Activated CD4-positive, alpha-beta T cell treated with anti-CD3 and anti-CD28 coated beads for 36 hours (primary cell): ENCODE measurements at places on chromosomes 2 and 18.

- peak; percentile 38 for DNase-seq
Measured at GRCh38 chr2:229910832-229911412, 10.9 kb downstream of the TRIP12 start.

GRCh38 chr18:59822612-59823550 is 76.9 kb upstream of the PMAIP1 start:
- no peak for DNase-seq

GRCh38 chr2:54024576-54024975 is 53.8 kb upstream of the PSME4 start:
- DNase-seq, result no peak

DNA sequence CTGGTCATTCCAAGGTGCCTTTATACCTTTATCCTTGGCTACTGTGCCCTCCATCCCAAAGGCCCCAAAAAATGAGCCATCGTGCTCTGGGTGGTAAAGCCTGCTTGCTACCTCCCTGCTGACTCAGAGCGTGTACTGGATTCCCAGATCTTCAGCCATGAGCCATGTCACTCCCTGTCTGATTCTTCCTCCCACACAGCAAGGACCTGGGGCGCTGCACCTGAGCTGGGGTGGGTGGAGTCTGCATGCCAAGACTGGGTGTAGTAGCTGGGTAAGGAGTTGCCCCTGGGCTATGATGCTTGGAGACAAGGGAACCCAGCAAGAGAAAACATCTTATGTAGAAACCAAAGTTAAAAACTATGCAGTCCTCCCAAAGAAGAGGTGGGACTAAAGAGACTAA is 37.2 kb upstream of the APCDD1 start:
- no peak for DNase-seq

GRCh38 chr18:23664674-23665073 is 2.0 kb upstream of the ANKRD29 start:
- no peak for DNase-seq

GRCh38 chr2:227296671-227297405 is 28.2 kb upstream of the MFF start:
- no peak for DNase-seq

- DNase-seq, result no peak
Measured at GRCh38 chr2:180015951-180016709, 9.0 kb upstream of the CWC22 start.

DNA sequence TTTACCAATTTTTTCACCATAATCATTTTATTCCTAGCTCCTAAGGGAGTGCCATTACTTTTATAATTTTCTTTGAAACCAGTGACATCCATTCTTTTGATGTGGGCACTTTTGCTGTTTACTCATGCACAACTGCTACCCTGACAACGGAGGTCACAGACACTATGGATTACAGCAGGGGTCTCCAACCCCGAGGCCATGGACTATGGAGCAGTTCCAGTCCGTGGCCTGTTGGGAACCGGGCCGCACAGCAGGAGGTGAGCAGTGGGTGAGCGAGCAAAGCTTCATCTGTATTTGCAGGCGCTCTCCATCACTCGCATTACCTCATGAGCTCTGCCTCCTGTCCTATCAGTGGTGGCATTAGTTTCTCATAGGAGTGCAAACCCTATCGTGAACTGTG is 34.6 kb downstream of the PRPF40A start:
- no peak for DNase-seq

DNA sequence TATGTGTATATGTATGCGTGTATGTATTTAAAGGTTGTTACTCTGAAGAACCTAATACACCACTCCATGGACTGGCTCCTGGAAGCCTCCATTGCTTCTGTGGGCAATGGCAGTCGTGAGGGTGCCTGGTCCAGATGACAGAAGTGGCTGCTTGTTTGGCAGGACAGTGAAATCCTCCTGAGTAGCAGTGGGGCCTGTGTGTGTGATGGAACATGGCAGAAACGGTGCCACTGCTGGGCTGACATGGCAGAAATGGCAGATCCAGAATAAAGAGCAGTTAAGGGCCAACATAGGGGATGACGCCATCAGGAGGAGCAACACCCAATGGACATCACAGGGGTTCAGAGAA is 6.1 kb upstream of the CPLX4 start:
- no peak for DNase-seq

DNA sequence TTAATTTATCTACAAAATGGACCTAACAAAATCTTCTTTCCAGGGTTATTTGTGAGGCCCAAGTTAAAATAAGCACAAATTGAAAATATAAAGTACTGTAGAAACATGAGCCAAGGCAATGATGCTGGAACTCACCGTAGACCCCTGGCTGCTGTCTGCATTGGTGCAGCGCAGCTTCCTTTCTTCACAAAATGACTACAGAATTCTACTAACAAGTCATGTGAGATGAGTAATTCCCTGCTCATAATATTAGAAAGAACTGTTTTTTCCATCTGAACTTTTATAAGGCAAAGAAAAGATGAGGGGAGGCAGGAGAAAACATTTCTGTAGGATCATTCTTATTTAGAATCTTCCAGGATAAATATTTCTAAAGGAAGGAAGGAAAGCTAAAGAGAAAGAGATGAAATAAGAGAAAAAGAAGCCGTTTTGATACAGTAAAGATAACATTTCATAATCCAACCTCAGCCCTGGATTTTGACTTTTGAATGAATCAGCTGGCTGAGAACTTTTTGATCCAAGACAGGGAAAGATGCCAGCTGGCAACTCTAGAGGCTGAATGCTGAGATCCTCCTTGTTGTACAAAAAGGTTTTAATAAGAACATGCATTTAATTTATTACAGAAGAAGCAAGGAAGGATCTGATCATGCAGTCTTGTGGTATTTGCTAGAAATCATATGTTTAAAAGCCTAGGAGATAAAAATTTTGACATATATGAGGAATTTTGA is 183.9 kb upstream of the KLHL14 start:
- no peak for DNase-seq

- no peak for DNase-seq
Measured at GRCh38 chr2:64371727-64372126, 82.2 kb upstream of the LGALSL start.

DNA sequence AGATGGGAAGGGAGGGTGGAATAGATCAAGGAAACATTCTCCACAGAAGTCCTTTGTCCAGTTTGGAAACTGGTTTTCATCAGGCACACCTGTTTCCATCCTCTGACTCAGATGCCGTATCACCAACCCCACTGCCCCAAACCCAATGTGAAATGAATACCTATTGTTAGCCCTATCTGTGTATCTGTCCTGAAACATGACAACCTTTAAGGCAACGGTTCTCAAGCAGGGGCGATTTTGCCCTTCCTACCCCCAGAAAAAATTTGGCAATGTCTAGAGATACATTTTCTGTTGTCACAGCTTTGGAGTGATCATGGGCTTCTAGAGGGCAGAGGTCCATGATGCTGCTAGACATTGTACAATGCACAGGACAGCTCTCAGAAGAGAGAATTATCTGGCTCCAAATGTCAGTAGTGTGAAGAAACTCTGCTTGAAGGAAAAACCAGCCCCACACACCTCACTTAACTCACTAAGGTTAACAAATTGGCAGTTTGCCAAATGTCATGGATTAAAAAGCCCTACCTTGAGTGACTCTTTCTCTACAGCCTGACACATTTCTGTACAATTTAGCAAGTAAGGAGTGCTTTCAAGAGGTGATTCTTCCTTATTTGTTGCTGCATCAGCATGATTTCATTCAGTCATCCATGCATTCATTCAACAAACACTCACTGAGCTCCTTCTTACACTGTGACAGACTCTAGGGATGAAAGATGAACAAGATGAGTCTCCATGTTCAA is 3.4 kb downstream of the SCTR start:
- DNase-seq, result no peak

DNA sequence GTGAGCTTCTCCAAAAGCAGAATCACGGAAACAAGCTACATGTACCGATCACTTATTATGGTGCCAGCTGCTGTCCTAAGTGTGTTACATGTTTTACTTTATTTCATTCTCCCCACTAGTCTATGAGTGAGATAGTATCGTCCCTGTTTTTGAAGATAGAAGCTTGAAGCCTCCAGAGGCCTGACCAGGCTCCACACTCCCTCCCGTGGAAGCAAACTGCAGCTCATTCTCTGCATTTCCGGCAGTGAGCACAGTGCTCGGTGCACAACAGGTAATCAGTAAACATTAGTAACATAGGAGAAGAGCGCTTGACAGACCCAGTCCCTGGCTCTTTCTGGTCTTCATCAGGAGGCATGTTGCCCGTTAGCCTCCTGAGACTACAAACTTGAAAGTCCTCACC is 72.9 kb downstream of the ZBTB7C start:
- DNase-seq, result no peak

DNA sequence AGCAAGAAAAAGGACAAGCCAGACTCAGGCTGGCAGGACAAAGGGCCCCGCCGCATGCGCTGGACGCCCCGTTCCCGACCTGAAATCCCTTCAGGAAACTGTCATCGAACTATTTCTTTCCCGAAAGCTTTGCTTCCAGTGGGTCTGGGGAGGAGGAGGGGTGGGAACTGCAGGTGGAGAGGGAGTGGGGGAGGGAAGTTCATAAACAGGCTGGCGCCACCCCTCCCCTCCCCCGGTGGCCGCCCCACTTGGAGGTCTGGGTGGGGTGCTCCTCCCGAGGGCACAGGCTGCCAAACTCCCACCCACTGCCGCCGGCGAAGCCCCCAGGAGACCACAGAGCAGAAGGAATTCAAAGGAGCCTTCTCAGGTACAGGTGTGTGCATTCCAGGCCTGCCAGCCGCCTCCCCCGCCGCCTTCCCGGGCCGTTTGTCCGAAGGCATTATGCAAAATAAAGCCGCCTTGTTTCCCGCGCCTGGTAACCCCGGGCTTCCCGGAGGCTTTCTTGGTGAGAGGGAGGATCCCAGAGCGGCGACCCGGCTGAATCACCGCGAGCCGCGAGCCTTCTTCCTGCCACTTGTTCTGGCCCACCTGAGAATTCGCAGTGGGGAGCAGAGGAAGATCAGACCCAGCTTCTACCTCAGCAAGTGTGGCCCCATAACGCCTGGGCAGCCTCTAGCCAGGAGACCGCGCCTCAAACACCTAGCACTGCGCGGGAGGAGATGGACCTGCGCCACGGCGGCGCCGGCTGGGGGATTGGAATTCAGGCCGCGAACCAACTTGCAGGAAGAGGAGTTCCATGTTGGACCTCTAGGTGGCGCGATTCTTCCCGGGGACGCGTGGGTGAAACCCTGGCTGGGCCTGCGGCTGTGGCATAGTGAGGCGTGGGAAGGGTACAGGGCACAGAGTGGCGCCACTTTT is 101.9 kb downstream of the FOXI3 start:
- peak; percentile 85 for DNase-seq

DNA sequence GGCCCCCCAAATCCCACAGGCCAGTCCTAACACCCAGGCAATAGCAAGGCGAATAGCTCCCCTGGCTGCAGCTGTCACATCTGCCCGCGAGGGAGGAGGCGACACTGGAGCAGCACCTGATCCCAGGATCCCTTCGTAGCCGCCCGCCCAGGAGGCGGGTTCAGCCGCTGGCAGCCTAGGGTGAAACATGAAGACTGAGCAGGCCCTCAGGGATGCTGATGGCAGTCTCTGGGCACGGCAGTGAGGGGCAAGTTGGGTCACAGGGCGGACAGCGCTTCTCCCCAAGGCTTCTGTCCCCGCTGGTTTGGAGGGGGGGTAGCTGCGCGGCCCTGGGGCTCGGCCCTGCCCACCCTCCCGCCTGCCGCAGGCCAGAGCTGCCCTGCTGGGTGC is 1.9 kb downstream of the DNMT3A start:
- peak; percentile 46 for DNase-seq

- peak; percentile 86 for DNase-seq
Measured at GRCh38 chr2:105545730-105546627, 147.1 kb upstream of the FHL2 start.

DNA sequence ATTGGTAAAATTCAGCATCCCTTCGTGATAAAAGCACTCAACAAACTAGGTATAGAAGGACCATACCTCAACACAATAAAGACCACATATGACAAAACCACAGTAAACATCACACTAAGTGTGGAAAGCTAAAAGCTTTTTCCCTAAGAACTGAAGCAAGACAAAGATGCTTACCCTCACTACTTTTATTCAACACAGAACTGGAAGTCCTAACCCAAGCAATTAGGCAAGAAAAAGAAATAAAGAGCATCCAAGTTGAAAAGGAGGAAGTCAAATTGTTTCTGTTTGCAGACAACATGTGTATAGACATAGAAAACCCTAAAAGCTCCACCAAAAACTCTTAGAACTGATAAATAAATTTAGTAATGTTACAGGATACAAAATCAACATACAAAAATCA is 271.7 kb downstream of the RBM43 start:
- DNase-seq, result no peak

DNA sequence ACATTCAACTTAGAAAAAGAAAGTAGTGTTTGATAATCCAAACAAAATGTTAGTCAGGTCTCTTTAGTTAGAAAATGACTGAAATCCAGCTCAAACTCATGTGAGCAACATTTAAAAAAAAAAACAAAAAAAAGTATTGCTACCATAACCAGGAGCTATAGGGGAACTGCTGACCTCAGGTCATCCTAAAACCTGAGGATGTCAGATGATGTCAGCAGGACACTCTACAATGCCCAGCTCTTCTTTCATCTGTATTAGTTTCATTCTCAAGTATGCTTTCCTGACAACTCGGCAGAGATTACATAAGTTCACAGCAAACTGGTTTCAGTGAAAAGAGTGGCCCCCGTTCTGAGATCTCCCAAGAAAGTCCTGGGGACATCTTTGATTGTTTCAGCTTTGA is 4.2 kb upstream of the ESCO1 start:
- no peak for DNase-seq

DNA sequence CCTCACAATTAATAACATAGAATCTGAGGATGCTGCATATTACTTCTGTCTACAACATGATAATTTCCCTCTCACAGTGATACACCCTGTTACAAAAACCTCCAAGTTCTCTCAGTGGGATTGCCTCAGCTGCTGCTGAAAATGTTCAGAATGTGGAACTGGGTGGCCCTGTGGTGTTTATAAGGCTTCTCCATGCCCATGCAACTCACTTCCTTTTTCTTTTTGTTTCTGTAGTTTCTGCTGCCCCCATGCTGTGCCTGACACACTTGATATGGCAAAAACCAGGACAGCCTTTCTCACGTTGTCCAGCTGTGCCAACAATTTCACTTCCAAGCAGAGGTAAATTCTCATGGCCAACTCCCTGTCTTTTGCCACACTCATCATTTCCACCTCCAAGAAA is 206.2 kb downstream of the RPIA start:
- no peak for DNase-seq
